ENCODE measurements at places on chromosomes 12 and 14.

- no peak for DNase-seq
Measured at GRCh38 chr14:101948666-101949216, 15.6 kb upstream of the DYNC1H1 start.

- peak; percentile 29 for DNase-seq
Measured at GRCh38 chr14:52397844-52398243, 83.7 kb downstream of the PTGER2 start.

DNA sequence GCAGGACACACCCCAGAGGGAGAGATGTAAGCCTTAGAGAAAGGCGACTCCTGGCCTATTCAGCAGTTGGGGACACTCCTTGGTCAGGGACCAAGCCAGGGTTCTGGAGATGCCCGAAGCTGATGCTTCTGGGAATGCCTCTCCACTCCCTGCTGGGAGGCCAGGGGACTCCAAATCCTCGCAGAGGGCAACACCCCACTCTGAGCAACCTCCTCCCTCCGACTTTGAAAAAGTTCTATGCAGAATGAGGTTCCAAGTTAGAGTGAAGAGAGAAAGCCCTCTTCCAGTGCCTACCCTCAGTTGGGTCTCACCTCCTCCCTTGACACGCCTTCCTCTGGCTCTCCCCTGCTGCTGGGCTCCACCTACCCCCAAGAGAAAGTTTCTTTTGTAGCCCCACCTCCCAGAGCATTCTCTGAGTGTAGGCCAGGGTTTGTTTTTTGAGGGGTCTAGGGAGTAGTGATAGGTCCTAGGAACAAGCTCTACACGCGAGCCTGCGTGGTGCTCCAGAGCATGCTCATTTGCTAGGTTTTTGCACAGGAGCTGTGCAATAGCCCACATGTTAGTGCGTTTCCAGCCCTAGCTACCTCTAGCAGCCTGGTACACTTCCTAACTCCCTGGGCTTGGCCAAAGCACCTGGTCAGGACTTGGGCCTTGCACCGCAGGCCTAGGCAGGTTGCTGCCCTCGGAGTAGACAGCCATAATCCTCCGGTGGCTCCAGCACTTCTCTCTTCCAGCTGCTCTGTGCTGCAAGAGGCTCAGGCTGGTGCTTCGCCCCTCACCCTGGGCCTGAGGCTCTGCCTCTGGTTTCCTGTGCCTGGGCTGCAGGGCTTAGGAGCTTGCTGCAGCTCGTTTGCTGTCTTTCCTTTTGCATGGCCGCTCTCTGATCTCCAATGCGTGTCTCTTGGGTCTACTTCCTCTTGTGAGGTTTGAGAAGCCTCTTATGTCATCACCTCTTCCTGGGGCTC lies 590 bp upstream of the CEBPE start:
- no peak for DNase-seq

GRCh38 chr12:97182769-97183168 lies 275.7 kb downstream of the NEDD1 start:
- no peak for DNase-seq
